M059J (cell line): ENCODE measurements at places on chromosomes 11 and 22. TPM values are rescaled to one million over a fixed set of nuclear protein-coding genes. Genes with fewer than 3 reads are reported as not detected.
A peak's percentile ranks its signal among the peaks of the same experiment; 100 is the strongest.

GRCh38 chr11:126335463-126335760, 20.1 kb upstream of the ST3GAL4 start:
- DNase-seq, result no peak

DNA sequence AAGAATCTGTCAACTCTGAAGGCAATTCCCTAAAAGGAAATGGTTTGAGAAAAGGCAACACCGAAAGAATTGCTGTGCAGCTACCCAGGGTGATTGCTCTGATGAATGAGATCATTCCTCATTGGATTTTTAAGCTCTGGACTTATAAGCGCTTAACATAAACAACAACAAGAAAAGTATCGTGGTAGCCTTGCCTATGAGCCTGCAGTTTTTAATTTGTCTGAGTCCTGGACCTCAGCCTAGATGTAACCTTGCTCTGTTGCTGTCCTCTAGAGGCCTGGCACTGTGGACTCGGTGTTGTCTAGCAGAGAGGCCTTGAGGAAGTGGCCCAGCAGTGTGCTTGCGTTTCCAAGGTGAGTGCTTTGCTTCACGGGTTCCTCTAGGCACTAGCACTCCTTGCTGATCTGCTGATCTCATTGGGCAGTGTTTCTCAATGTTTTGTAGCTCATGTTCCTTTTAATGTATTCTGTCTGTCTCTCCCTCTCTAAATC, 20.4 kb downstream of the CCDC81 start:
- peak; percentile 57 for DNase-seq

DNA sequence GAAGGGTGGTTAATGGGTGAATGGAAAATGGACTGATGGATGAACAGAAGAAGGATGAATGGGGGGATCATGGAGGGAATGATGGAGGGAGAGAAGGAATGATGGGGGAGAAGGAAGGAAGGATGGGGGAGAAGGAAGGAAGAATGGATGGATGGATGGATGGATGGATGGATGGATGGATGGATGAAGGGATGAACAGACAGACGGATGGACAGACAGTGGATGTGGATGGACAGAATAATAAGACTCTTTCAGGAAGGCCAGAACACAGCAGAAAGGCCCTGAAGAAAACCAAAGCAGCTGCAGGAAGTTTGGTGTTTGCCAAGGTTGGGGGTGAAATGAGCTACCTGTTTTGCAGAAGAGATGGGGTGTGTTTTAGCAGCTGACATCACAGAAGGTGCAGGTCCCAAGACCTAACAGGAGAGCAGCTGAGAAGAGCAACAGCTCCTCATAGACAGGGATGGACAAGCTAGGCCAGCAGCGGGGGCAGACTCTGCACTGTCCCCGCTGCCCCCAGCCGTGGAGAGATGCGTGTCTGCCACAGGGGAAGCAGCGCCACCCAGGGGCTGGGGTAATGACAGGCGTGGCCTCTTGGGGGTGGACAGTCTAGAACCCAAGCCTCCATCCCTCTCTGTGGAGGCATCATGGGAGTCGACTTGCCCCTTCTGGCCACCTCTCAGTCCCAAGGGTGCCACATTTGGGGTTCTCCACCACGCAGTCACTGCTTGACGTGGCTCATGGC, 17.9 kb downstream of the C1QTNF6 start:
- no peak for DNase-seq

GRCh38 chr11:130037058-130037457, 32.6 kb upstream of the APLP2 start:
- peak; percentile 84 for DNase-seq

The E2F8 gene
- total RNA-seq, result 3.9 and 8.5 TPM in 2 replicates

The RIBC2 gene
- 6.4 and 9.5 TPM in 2 replicates for total RNA-seq
